ENCODE measurements at places on chromosomes 4 and X.
A peak's percentile ranks its signal among the peaks of the same experiment; 100 is the strongest.

GRCh38 chr4:182133033-182133432 is 110.2 kb upstream of the TENM3 start:
- DNase-seq = no peak

- DNase-seq = no peak
Measured at GRCh38 chr4:102472441-102473013, 28.6 kb upstream of the NFKB1 start.

GRCh38 chr4:79255793-79256192 is 70.1 kb downstream of the NAA11 start:
- DNase-seq = no peak

DNA sequence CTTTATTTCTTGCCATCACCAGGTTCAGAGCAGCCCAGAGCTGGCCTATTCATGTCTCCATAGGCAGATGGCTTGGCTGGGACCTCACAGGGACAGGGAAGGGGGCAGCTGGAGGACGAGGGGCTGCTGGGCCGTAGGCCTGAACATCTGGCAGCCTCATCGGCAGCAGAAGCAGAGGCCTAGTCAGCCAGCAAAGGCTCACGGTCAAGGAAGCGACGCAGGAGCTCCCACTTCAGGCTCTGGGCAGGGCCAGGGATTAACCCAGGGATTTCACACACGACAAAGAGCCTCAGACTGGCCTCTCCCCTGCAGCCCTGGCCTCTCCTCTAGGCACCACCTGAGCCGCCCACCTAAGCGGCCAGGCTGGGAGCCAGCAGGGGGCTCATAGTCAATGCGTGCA is 46.0 kb upstream of the MAN2B2 start:
- DNase-seq = no peak

DNA sequence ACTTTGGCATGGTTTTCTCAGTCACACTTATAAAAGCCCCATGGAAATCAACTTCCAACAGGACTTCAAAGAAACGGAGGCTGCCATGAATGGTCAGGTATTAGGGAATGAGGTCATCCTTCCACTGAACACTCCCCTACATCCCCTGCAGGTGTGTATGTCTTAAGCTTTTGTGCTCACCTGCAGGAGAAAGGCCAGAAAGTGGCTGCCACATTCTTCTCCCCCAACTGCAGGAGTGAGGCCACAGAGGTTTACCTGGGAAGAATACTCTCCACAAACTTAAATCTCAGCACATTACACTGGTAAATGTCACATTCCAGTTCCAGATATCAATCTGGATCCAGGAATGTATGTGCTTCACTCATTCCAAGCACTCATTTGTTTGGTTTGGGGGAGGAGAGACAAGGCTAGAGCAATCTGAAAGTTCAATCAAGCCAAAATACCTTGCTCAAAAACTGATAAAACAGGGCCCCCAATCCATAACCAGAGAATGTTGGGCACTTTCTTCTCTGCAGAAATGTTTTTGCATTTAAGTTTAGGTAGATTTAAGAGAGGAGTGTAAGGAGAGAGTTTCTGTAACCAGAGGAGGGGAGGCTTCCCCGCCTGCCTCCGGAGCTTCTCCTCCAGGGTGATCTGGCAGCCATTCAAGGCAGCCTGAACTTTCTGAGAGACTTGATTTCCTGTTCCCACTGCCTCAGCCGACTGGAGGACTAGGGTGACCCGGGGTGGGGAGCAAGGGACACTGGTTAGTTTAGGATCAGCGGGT is 15.4 kb downstream of the FAM9C start:
- DNase-seq = peak; percentile 47

- no peak for DNase-seq
Measured at GRCh38 chr4:182770996-182771514, 146.1 kb downstream of the DCTD start.

- no peak for DNase-seq
Measured at GRCh38 chr4:39170301-39170700, 12.0 kb upstream of the WDR19 start.

- DNase-seq = no peak
Measured at GRCh38 chr4:22237846-22238494, 277.9 kb downstream of the ADGRA3 start.

GRCh38 chr4:42523066-42523718 is 125.9 kb downstream of the SHISA3 start:
- no peak for DNase-seq

DNA sequence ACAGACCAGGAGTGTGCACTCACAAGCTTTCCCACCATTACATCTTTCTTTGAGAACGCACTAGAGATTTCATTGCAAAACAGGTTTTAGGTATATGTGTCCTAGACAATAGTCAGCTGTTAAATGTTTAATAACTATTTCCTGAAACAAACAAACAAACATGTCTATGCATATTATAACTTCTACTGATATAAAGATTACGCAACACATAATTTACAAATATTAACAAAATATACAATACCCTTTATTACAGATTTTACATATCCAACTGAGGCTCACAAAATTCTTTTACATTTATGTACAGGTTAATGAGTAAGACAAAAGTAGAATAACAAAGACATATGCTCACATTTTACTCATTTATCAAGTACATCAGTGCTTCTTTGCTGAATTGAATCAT is 1554.0 kb upstream of the PCDH10 start:
- no peak for DNase-seq

GRCh38 chr4:113083346-113083745 is 33.9 kb downstream of the ANK2 start:
- no peak for DNase-seq

DNA sequence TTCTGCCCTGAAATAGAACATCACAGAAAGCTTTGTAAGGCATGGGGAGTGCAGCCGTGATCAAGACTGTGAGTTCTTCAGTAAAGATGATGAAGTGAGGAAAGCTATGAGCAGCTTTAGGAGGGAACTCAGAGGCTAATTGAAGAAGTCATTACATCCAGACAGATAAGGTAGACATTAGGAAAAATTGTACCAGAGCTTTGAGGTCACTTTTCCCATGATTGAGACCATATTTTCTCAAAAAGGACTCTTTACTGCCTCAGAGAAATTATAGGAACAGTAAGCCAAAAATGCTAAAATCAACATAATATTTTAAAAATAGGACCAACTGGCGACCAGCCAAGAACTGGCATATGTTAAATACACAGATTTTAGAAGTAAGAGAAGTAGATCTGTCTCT is 11.2 kb downstream of the CHST7 start:
- peak; percentile 30 for DNase-seq

GRCh38 chr4:179584101-179584500 is 2141.9 kb upstream of the AGA start:
- no peak for DNase-seq

GRCh38 chr4:172887959-172888358 is 280.7 kb upstream of the GALNT7 start:
- DNase-seq = no peak
